ENCODE measurements at places on chromosomes 12 and 14. TPM values are rescaled to one million over a fixed set of nuclear protein-coding genes. Genes with fewer than 3 reads are reported as not detected.

OR4K13 gene
- not detected for total RNA-seq

LETMD1 gene
- 31.9 TPM for total RNA-seq

SVOP gene
- total RNA-seq = not detected

ZNF384 gene
- total RNA-seq = 60.1 TPM

C12orf60 gene
- 1.2 TPM for total RNA-seq

CACNA1C gene
- total RNA-seq = 1.9 TPM

RAD51B gene
- total RNA-seq = 14.9 TPM

CFAP251 gene
- 2.9 TPM for total RNA-seq

CATSPERB gene
- total RNA-seq = 0.30 TPM

CFAP54 gene
- 0.17 TPM for total RNA-seq

CLEC4C gene
- total RNA-seq = not detected

KRT73 gene
- not detected for total RNA-seq

SLC6A13 gene
- total RNA-seq = not detected

TPCN1 gene
- total RNA-seq = 18.1 TPM

ORAI1 gene
- 29.9 TPM for total RNA-seq

RASAL1 gene
- 6.4 TPM for total RNA-seq

SLC5A8 gene
- total RNA-seq = 0.11 TPM

DNA sequence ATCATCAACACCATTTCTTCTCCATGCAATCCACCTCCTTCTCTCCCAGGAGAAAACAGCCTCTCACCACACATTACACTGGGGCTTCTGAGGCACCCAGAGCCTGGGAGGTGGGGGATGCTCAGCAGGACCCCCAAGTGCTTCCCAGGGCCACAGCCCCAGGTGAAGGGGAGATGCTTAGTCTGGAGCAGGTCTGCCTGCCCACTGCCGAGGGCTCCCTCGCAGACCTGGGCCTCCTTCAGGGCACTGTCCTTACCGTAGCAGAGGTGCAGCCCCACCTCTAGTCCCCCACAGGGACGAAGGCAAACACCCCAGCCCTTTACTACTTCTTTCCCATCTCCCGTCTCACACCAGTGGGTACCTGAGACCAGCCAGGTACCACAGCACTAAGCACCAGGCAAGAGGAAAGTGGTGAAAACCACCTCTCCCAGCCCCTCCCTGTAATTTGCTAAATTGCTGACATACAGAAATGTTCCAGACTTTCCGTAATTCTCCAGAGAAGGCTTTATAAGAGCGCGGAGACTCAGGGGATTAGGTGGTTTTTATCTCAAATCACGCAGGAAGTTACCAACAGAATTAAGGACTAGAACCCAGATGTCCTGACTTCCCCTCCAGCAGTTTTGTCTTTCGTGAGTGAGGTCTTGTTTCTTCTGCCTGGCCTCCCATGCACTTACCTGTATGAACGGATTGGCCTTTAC, 59.0 kb downstream of the PLEKHG3 start:
- no peak for DNase-seq

DNA sequence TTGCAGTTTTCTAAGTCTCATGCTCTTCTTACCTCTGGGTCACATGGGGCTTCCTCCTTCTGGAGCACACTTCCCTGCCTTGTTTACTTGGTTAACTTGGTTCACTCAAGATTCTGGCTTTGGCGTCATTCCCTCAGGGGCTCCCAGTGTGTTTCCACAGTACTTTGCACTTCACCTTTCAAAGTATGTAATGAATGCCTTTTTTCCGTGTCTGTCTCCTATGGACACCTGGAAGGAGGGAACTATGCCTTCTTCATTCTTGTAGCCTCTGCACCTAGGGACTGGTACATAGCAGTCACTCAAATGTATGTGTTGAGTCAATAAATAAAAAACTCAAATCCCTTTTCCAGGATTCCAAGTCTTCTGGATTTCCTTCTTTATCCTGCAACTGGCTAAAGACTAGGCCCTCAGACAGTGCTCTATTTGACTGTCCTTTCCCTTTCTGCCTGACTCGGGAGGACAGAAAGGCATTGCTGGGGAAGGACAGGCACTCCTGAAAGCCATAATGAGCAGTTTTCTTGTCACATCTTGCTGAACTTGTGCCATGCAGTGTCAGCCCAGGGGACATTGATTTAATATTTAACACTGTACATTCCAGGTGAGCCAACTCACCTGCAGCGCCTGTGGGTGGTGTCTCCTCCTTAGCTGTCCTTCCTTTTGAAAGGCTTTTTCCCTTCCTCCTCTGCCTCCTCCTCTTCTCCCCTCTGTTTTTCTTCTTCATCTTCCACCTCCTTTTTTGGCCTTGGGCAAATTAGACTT, 12.8 kb downstream of the MYRFL start:
- DNase-seq = no peak

DNA sequence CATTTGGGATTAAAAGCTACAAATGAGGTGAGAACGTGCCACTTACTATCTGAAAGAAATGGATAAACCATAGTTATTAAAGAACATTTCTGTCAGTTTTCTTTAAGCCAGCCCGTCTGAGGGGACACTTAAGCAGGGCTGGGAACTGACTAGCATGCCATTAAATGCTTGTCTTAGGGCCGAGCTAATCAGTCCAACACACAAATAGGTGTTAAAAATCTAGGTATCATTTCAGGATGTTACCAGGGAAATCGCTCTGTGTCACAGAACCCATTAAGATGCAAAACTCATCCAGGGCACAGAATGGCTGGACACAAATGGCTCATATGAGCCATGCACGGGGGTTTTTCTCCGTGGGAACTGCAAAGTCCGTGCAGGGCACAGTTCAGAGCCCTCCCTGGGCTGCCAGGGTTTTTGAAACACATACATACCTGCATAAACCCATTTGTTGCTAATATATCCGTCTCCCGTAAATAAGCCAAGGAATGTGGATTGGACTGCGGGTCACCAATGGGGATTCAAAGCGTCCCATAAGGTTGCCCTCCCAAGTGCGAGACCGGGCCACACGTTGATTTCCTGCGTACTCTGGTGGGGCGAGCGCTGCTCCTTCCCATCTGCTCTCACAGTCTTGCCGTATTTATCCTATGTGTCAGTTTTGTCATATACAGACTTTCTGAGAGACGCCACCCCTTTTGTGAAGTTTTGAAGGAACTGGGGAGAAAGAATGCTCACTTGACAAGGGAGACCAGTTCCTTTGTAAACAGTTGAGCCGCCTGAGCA, 5.4 kb upstream of the GSC start:
- DNase-seq = no peak

DNA sequence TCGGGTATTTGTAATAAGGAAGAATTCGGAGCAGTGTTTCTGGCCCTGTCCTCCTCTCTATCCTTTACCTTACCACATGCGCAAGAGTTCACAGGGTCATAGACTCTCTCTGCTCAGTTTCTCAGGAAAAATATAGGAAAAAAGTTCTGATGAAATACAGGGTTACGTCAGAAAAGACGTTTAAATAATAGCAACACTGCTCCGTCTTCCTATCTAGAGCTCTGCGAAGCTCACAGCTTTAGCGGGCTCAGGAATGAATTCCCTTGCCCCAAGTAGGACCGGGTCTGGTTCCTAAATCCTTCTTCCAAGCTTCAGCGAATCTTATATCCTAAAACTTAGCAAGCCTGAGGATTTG, 365 bp downstream of the CCDC59 start:
- DNase-seq = no peak

DNA sequence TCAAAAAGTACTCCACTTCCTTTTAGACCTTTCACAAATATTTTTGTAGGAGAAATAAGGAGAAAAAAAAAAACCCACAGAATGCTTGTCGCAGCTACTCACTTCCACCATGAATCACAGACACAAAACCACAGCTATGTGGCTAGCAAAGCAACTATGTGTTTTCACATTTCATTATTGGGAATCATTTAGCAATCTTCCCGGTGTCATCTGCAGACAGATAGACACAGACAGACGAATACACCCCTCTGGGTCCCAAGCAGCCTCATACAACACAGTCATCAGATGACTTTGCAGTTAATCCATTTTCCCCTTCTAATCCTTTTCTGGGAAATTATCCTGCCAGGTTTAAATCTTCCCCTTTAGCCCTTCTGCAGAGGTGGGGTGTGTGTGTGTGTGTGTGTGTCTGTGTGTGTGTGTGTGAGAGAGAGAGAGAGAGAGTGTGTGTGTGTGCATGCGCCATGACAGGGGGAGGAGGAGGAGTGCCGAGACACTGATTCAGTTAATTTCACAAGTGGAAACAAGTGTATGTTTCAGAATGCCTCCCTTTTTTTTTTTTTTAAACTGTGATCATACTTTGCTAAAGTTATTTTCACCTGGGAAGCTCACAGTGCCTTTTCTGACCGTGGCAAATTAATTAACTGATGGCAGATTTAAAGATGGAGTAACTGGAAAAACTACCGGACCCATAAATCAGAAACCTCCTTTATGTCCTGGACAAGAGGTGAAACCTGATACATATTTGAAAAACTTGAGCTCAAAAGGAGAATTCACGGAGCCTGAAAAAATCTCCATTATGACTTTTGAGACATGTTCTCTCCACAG, 39.9 kb downstream of the LTBP2 start:
- no peak for DNase-seq

DNA sequence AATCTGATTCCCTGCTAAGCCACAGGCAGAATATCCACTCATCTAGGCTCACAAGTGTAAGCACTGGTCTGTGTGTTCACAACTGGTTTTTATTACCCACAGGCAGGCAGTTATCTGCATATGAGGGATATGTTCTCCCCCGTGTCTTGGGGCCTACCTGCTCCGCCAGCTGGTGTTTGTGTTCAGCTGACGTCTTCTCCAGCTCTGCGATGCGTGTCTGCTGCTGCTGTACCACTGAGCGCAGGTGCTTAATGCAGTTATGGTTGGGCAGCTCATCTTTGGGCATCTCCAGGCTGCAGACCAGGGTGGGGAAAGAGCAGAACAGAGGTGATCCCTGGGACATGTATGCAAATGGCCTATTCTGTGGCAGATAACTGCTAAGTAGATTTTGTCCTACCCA, 13.7 kb downstream of the RNF41 start:
- no peak for DNase-seq

GRCh38 chr12:56152756-56153677, 630 bp downstream of the MYL6B start:
- no peak for DNase-seq

- DNase-seq = no peak
These were observed 48.8 kb upstream of the SLCO1C1 start for GRCh38 chr12:20646239-20646827.

- no peak for DNase-seq
These were observed 6.1 kb upstream of the AMIGO2 start for GRCh38 chr12:47085815-47086252.

- DNase-seq = no peak
These were observed 105.2 kb downstream of the DNAI7 start for GRCh38 chr12:25089738-25090137.

- no peak for DNase-seq
These were observed 475.4 kb upstream of the SEL1L start for GRCh38 chr14:82009076-82009475.

DNA sequence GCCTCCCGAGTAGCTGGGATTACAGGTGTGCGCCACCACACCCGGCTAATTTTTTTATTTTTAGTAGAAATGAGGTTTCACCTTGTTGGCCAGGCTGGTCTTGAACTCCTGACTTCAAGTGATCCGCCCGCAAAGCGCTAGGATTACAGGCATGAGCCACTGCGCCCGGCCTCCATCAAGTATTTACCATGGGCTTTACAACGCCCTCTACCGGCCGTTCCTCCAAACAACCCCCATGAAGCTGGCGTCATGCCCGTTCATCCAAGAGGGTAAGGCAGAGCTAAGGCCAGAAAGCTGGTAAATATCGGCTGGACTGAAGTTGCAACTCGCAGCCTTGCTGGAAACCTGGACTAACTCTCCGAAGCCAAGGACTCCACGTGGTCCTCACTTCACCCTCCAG, 41.6 kb downstream of the RNF34 start:
- DNase-seq = peak; percentile 62

- no peak for DNase-seq
These were observed 17.6 kb downstream of the PTPRB start for GRCh38 chr12:70619471-70620152.

GRCh38 chr12:96263449-96263902, 69.3 kb downstream of the ELK3 start:
- no peak for DNase-seq

GRCh38 chr14:33184587-33184986, 245.9 kb downstream of the NPAS3 start:
- no peak for DNase-seq

- no peak for DNase-seq
These were observed 338.0 kb downstream of the RMST start for GRCh38 chr12:97800561-97800960.

DNA sequence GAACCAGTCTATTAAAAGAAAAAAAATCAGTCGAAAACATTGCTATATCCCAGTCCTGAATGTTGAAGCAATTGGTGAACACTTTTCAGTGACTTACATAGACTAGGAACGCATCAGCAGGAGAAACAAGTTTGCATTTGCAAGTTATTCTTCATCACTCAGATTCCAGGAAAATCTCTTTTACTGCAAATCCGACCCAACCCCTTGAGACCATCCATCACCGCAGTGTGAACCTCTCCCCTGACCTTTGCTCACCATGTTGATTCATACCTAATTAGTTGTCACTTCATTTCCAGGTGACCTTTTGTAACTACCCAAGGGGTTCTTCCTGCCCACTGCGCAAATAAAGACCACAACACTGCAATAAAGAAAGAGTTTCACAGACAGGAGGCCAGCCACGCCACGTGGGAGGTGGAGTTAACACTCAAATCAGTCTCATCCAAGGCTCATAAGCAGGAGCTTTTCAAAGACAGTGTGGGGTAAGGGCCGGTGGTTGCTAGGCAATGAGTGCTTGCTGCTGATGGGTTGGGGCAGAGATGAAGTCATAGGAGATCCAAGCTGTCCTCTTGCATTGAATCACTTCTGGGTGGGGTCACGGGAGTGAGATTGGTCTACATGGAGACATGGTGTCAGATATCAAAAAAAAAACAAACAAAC, 241.3 kb upstream of the TMEM132C start:
- DNase-seq = no peak

DNA sequence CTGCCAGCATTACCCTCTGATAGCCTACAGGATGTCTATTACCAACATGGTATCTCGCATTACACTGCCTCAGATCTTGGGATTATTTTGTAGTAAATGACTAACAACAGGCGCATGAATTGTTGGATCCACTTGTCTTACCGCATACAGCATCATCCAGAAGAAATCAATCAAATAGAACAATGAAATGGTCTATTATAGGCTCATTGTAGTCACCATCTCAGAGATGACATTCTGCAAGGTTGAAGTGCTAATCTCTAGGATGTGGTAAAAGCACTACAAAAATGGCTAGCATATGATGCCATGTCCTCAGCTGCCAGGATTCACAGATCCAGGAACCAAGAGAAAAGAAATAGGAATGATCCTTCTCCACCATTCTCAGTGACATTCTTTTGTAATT, 52.0 kb downstream of the WASHC3 start:
- DNase-seq = no peak

Measured in H1 (cell line).